NCI-H1048 (cell line): ENCODE measurements at places on chromosomes 6 and 20.

- no peak for DNase-seq
Observed at GRCh38 chr20:21289651-21290050, 13.5 kb upstream of the XRN2 start.

- DNase-seq: no peak
Observed at GRCh38 chr20:60035486-60035885, 77.3 kb downstream of the CDH26 start.

DNA sequence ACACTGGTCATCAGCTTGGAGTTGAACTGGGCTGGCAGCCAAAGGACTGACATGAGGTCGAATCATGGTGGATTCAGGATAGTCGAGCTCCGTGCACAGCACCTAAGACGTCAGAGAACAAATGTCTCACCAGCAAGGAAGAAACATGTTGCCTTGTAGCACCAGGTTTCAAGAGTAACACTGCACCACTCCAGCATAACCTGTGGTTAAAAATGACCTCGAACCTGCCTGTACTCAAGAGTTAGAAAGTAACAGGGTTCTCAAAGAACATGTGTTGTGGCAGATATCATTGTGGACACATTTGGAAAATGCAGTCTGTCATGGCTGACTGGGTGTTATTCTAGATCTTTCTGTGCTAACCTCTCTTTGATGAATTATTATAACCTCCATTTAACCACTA lies 511.6 kb downstream of the CDH26 start:
- DNase-seq: no peak

- no peak for DNase-seq
Observed at GRCh38 chr6:150320442-150320841, 48.4 kb upstream of the IYD start.

- DNase-seq: no peak
Observed at GRCh38 chr20:24303393-24304170, 165.8 kb upstream of the SYNDIG1 start.

DNA sequence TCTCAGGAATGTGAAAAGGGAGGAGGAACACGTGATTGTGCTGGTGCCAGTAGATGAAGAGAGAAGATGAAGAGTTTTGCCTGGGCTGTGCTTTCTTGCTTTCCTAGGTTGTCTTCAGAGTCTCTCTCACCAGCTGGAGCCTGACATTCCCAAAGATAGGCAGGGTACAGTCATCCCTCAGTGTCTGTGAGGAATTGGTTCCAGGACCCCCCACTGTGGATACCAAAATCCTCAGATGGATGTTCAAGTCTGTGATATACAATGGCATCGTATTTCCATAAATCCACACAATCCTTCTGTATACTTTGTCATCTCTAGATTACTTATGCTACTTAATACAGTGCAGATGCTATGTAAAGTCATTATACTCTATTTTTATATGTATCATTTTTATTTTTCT lies 113.5 kb downstream of the SAMD5 start:
- DNase-seq: no peak

DNA sequence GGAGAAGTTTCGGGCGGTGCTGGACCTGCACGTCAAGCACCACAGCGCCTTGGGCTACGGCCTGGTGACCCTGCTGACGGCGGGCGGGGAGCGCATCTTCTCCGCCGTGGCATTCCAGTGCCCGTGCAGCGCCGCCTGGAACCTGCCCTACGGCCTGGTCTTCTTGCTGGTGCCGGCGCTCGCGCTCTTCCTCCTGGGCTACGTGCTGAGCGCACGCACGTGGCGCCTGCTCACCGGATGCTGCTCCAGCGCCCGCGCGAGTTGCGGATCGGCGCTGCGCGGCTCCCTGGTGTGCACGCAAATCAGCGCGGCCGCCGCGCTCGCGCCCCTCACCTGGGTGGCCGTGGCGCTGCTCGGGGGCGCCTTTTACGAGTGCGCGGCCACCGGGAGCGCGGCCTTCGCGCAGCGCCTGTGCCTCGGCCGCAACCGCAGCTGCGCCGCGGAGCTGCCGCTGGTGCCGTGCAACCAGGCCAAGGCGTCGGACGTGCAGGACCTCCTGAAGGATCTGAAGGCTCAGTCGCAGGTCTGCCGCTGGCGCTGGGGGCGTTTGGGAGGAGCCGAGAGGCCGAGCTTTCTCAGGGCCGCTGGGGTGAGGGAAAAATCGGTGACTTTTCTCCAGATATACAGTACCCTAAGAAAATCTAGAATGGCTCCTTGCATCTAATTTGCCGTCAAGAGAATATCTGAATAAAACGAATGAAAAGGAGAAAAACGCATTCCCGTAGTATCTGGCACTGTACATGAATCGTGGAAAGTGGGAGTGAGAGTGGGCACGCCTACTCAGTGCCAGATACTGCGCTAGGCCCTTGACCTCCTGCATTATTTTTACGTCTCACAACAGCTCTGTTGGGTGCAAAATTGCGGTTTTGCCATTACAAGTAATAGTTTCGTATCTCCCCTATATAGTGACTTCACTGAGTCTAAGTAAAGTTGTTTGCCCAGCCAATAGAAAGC lies 1.0 kb downstream of the CALHM6 start:
- no peak for DNase-seq
